Right forelimb (tissue), 1 donor: ENCODE measurements at places on chromosomes 5 and 9.
A peak's percentile ranks its signal among the peaks of the same experiment; 100 is the strongest.

GRCh38 chr5:4700069-4700468, 440.1 kb upstream of the ADAMTS16 start:
- DNase-seq: peak; percentile 83

DNA sequence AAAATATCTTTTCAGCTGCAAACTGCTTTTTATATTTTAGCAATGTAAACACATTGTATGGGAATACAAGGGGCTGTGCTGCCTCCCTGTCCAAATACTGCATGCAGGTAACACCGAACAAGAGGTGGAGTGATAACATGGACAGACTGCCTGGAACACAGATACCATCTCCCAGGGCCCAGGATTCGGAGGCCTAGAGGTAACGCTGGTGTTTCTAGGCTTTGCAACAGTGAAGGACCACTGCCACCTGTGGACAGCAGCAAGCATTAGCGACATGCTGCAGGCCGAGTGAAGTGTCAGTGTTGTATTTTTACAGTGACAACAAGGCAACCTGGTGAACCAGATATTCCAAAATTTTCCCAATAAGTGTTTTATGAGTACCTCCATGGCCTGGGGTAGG, 379.1 kb downstream of the DMRT2 start:
- peak; percentile 69 for DNase-seq

DNA sequence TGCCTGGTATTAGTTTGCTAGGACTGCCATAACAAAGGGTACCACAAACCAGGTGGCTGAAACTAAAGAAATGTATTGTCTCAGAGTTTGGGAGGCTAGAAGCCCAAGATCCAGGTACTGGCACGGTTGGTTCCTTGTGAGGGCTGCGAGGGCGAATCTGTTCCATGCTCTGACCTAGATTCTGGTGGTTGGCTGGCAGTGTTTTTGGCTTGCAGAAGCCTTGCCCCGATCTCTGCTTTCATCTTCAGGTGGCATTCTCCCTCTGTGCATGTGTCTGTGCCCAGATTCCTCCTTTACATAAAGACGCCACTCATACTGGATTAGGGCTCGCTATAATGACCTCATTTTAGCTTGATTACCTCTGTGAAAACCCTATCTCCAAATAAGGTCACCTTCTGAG, 36.7 kb downstream of the RAI14 start:
- DNase-seq: no peak

DNA sequence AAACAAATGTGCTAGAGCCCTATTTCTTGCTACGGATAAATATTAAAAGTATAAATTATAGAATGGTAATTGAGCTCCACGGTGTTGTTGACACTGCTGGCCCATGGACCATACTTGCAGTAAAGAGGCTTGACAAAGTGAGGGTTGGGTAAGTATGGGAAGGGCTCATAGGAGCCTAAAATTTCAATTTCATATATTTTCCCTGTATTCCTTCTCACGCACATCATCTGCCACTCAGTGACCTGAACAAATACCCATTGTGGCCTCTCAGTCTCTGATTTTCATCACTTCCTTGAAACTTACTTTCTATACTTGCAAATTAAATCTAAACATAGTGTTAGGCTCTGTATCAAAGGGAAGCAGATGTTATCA, 116.5 kb downstream of the PIK3R1 start:
- no peak for DNase-seq

DNA sequence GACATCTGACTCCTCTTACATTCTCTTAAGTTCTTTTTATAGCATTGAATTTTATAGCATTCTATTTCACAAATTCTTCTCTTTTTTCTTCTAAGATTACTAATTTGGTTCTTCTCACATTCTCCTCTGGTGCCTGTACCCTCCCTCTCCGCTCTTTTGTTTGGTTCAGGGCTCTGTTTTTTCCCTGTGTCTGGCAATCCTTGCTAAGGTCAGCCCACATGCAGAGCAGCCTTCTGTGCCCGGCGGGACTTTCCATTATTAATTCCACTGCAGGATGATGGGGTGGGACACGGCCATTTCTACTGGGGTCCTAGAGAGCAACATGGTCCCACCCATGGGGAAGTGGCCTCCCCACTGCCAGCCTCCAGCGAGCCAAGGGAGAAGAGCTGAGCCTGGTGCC, 9.8 kb upstream of the TRAF2 start:
- DNase-seq: no peak
